ENCODE measurements at places on chromosomes 2 and 18. TPM values are rescaled to one million over a fixed set of nuclear protein-coding genes. Genes with fewer than 3 reads are reported as not detected.

Gene DYNAP
- not detected for total RNA-seq

- DNase-seq, result peak; percentile 86
Measured at GRCh38 chr2:207164006-207164831, 1.5 kb downstream of the KLF7 start.

Gene KLF11
- 12.5 TPM for total RNA-seq

- no peak for DNase-seq
Measured at GRCh38 chr2:229206548-229206947, 64.5 kb downstream of the PID1 start.

Gene CPO
- 0.13 TPM for total RNA-seq

GRCh38 chr2:168683996-168684395 is 118.4 kb upstream of the NOSTRIN start:
- no peak for DNase-seq
